ENCODE measurements at places on chromosomes 5 and 9.

- DNase-seq: no peak
Observed at GRCh38 chr9:70566751-70567150, 152.3 kb upstream of the KLF9 start.

DNA sequence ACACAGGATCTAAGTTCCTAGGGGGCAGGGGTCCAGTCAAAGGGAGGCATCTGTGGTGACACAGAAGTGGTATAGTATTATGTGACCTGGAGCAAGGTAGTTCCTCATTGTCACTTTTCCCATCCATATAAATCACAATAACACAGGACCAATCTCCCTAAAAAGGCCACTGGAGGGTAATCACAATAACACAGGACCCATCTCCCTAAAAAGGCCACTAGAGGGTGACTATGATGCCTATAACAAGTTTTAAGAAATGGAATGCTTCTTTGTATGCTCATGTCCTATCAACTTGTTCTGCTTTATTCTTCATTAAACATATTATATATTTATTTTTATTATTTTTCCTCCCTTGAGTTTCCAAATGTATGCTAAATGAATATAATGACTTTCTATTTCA lies 254.6 kb downstream of the ASTN2 start:
- DNase-seq: peak; percentile 8

DNA sequence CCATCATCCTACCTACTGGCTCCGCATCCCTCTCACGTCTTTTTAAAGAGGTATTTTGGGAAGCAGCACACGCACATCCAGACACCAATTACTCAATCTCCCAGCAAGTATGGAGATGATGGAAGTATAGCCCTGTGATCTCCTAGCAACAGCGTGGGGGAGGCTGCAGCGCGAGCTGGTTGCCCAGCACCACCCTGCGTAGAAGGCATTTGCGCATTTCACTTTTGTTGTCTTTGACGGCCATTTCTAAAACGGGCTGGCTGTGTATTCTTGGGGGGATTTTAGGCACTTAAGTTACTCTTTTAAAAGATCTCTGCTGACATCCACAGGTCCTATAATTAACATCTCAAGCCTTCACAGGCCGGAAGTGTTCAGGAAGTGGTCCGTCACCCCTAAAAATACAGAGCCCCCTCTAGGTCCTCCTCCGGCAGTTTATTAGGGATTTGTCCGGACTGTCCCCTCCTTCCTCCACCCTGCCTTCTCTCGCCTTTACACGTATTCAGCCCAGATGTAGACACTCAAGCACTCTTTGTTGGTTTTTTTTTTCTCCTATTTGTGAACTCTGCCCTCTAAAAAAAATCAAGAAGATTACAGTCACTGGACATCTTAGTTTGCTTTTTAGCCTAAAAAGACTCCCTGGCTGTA lies 371.4 kb downstream of the NTRK2 start:
- no peak for DNase-seq

- DNase-seq: no peak
Observed at GRCh38 chr5:112006721-112007120, 249.7 kb upstream of the NREP start.

- no peak for DNase-seq
Observed at GRCh38 chr5:1732238-1732941, 67.2 kb downstream of the MRPL36 start.

- peak; percentile 4 for DNase-seq
Observed at GRCh38 chr5:9604416-9604815, 25.7 kb downstream of the TAS2R1 start.

GRCh38 chr9:2269778-2270177 lies 254.6 kb downstream of the SMARCA2 start:
- DNase-seq: no peak

DNA sequence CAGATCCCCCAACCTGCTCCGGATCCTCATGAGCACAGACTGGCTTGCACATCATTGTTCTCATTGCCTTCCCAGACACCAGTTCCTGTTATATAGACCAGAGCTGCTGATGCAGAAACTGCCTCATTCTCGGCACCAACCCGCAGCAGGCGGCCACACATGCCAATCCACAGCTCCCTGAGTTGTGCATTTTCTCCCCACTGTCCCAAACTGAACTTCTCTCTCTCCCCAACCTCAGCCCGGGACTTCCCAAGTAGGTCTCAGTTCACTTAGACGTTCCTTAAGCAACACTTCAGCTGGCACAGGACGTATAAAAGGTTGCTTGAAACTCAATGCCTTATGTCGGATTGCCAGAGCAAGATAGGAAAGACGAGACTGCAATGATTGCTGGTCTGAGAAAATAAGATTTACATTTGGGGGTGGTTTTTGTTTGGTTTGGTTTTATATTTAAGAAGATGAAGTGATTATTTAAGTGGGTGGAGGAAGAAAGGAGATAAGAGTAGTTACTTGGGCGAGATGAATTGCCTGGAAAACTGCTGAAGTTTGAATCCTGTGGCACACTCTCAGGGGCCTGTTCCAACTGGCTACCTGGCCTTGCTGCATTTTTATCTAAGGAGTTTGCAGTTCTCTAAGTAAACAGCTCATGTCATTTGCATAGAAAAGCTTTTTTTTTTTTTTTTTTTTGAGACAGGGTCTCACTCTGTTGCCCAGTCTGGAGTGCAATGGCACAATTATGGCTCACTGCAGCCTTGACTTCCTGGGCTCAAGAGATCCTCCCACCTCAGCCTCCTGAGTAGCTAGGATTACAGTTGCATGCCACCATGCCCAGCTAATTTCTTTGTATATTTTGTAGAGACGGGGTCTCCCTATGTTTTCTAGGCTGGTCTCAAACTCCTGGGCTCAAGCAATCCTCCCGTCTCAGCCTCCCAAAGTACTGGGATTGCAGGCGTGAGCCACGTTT lies 155.4 kb downstream of the GOLPH3 start:
- DNase-seq: no peak

DNA sequence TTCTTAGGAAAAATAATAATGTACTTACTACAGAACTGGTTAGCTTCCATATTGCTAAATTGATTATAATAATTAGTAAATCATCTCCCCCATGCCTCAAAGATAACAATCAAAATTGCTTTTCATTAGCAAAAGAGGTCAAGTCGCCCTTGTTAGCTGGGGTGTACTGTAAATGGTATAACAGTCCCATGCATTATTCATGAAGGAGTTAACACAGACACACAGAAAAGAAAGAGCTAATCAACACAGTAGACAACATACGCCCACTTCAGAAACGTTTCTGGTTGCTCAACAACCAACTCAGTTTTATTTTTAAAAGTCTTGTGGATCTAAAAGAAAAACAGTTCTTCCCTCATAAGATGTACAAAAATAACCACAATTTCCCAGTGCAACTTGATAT lies 100.2 kb downstream of the MPDZ start:
- no peak for DNase-seq

DNA sequence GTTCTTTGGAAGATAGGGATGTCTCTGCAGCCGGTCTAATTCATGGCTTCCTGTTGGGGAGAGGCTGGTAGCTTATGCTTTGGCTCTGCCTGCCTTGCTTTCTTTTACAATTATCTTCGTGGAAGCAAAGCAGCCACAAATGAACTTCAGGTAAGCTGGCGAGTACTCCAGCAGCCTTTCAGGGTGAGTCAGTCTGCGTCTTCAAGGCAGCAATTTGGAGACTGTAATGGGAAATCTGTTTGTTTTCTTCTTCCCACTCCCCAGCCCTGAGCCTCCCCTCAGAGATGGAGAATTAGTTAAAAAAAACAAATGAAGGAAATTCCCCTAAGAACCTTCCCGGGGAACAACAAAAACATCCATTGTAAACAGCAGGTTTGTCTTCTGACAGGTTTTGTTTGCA lies 100.1 kb downstream of the PSAT1 start:
- no peak for DNase-seq

DNA sequence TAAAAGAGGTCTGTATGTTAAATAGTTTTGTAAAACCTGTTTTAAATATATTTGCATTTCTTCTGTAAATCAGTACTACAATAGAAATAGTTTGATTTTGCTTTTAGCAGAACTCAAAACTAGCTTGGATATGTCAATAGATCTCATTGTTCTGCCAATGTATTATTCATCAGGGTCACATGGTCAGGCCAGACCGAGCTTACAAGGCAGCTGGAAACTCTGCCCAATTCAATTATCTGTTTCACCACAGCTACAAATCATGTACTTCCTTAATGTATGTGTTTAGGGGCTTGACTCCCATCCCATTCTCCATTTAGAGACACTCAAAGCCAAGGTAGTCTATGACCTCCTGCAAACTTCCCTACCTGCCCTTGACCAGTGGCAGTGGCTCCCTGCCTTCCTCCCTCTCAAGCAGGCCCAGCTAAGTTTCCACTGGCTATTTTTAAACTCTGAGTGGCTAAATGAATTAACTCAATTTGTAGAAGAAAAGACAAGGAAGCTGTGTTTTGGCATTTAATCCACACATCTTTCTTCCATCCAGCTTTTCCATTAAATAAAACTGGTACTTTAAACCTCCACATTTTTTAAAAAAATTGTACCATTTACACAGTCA lies 46.4 kb upstream of the SELENOP start:
- DNase-seq: no peak

GRCh38 chr9:99677281-99677680 lies 144.4 kb upstream of the NR4A3 start:
- DNase-seq: no peak

Measured in ACHN (cell line).